ENCODE measurements at places on chromosomes 5 and 9.

GRCh38 chr5:74541381-74541781, 99.1 kb downstream of the ENC1 start:
- no peak for DNase-seq

- DNase-seq = no peak
These were observed 18.6 kb upstream of the CEP72 start for GRCh38 chr5:593511-593910.

DNA sequence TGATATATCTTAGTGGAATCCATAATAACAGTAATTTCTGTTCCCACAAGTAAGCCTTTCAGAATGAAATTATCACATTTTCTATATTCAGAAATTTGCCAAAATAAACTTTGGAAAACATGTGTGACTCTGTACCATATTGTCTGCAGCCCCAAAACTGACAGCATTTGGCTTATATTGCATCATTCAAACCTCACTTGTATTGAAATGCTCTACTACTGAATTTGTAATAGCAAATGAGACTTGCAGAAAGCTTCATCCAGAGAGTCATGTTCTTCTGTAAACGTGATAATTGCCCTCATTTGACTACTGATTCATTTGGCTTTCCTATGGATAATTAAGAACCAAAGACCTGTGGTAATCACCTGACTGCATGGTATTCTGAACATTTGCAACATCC, 1249.5 kb upstream of the CDH18 start:
- DNase-seq = no peak

DNA sequence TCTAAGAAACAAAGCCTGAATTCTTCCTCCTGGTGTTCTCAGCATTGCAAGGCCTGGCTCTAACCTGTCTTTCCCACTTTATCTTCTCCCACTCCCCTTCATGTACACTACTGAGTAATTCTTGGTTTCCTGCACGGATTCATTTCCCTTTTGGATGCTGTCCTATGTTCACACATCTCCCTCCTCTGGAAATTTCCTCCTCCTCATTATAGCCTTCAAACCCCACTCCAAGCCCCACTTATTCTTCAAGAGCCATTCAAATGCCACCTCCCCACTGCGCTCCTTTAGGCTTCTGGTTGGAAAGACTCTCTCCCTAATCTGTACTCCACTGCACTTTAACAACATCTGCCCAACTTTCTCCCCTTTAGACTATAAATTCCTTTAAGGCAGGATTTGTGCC, 28.2 kb upstream of the C5orf63 start:
- DNase-seq = no peak

GRCh38 chr9:108436448-108436847, 419.3 kb downstream of the ACTL7B start:
- DNase-seq = no peak

DNA sequence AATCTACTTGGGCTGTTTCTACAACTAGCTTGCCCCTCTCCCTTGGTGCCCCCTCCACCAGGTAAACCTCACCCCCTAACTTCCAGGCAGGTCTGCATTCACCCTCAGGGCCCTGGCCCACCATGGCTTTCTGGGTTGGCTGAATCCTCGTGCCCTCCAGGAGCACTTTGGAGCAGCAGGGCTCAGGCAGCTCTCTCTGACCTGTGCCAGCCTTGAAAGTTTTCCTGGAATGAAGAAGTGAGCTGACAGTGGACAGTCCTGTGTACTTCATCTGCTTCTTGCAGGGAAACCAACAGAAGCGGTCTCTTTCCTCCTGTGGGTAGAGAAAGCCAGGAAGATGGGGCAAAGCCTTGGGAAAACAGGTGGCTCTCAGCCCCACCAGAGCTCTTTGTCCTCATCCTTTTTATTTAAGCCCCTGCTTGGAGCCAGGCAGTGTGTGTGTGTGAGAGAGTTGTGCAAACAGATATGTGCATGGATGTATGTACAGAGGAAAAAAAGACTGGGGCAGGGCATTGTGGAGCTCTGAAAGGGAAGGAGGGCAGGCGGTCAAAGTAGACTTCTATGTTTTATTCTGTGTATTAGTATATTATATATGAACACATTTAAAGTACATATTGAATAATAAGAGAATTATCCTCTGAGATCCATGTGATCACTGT, 62.3 kb upstream of the SPRY4 start:
- DNase-seq = no peak

GRCh38 chr9:125913551-125913950, 166.4 kb downstream of the PBX3 start:
- no peak for DNase-seq

GRCh38 chr5:15734058-15734457, 234.1 kb downstream of the FBXL7 start:
- no peak for DNase-seq

DNA sequence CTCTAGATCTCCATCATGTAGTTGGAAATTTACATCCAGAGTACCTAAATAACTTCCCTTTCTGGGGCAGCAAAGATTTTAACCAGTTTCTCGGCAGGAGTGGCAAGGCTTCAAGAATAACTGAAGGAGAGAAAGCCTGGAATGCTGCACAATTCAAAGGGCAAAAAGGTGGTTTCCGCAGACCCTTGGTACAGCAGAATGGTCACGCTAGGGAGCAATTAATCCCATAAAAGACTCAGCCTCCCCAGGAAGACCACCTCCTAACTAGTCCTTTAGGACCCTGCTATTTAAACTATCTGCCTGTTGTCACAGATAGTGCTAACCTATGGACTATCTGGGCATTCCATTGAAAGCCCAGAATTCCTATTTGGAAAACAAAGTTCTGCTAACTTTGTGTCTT, 3.6 kb downstream of the HTR1A start:
- no peak for DNase-seq

GRCh38 chr5:2749514-2750025, 1.9 kb downstream of the IRX2 start:
- no peak for DNase-seq

- DNase-seq = no peak
These were observed 215.0 kb downstream of the SEMA6A start for GRCh38 chr5:116359592-116359991.

DNA sequence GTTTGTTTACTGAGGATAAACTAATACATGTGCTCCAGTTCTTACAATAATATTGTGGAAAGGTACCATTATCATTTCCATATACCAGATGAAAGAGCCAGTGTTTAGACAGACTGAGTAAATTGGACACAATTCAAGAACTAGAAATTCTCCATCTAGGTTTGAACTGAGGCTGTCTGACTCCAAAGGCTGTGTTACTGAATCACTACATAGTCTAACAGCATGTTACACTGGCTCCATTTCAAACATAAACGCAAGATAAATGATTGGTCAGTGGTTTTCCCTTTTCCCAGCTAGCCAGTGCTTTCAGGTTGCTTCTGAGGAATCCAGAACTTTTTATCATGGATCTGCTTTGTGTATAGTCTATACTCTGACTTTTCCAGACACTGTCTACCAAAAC, 8.1 kb downstream of the SPDL1 start:
- no peak for DNase-seq

Data from stimulated activated CD8-positive, alpha-beta memory T cell treated with anti-CD3 and anti-CD28 coated beads, Interleukin-12 subunit alpha, Interleukin-12 subunit beta, amount 100 ng/mL, for 4 hours (primary cell).